ENCODE measurements at places on chromosomes 7 and 10.

GRCh38 chr7:120794106-120794729 lies 63.7 kb downstream of the TSPAN12 start:
- no peak for DNase-seq

GRCh38 chr10:65501259-65501658 lies 1424.6 kb upstream of the LRRTM3 start:
- DNase-seq = no peak

DNA sequence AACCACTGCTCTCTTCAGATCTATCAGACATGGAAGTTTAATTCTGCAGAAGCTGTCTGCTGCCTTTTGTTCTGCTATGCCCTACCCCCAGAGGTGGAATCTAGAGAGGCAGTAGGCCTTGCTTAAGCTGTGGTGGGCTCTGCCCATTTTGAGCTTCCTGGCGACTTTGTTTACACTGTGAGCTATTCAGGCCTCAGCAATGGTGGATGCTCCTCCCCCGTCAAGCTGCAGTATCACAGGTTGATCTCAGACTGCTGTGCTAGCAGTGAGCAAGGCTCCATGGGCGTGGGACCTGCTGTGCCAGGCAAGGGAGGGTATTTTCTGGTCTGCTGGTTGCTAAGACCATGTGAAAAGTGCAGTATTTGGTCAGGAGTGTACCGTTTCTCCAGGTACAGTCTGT lies 45.1 kb upstream of the CDK14 start:
- DNase-seq = no peak

- no peak for DNase-seq
Measured at GRCh38 chr10:63205421-63205820, 72.3 kb downstream of the NRBF2 start.

GRCh38 chr7:40717242-40717641 lies 582.4 kb downstream of the SUGCT start:
- peak; percentile 11 for DNase-seq

GRCh38 chr10:110368002-110368401 lies 63.3 kb upstream of the SMNDC1 start:
- DNase-seq = no peak

GRCh38 chr10:82084904-82085303 lies 209.9 kb downstream of the NRG3 start:
- DNase-seq = no peak

DNA sequence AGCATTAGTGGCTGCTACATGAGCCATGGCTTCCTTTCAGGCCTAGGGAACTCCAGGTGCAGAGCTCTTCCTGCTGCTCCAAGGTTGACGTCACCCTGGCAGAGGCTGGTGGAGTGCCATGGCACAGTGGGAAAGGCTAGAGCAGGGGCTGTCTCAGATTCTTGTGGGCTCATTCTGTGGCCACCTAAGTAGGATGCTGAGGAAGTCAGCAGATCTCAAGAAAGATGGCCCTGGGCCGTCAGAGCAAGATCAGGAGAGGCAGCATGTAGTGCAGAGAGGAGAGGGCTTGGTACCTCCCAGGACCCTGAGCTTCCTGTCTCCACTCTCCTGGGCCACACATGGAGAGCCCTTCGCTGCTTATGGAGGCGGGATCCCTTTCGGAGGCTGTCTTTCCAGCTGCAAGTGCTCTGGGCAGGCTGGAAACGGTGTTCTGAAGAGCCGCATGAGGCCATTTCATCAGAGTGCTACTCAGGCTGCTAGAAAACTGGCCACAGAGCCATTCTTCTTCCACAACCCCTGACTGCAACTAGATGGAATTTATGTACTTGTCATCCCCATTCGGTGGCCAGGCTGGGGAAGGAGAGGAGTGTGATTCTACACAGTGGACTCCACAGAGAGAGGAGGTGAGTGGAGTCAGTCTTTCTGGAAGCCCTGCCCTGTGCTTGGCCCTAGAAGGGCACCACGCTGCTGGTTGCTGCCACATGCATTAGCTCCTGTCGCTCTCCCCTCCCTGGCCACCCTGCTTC lies 304.2 kb downstream of the RPS24 start:
- no peak for DNase-seq

DNA sequence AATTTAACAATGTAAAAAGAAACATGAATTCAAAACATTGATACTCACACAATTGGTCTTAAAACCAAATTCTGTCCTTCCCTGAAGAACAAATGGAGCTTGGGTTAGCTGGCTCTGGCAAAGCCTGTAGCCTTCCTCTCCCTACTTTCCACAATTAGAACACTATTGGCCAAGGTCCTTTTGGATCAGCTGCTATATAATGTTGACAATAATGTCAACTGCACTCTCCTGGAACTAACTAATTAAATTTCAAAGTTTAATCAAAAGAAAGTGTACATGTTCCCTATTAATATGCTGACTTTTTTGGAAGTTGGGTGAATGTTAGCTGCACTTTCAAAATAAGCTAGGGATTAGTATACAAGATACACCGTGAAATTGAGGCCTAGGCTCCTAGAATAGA lies 440.1 kb upstream of the NFE2L3 start:
- DNase-seq = no peak

DNA sequence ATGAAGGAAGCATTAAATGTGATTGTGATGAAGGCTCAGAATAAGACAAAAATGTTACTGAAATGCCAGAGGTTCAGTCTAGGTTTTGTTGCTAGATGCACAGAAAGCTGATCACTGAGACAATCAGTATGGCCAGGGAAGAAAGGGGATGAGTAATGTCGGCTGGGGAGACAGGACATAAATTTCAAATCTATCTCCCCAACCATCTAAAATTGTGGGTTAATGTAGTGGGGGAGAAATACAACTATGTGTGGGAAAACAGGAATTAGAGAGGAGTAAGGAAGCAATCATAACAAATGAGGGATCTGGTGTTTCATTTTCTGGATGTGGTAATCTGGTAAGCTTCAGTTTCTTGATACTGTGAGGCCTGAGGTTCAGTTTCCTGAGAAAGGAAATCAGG lies 1111.0 kb downstream of the XPNPEP1 start:
- no peak for DNase-seq

DNA sequence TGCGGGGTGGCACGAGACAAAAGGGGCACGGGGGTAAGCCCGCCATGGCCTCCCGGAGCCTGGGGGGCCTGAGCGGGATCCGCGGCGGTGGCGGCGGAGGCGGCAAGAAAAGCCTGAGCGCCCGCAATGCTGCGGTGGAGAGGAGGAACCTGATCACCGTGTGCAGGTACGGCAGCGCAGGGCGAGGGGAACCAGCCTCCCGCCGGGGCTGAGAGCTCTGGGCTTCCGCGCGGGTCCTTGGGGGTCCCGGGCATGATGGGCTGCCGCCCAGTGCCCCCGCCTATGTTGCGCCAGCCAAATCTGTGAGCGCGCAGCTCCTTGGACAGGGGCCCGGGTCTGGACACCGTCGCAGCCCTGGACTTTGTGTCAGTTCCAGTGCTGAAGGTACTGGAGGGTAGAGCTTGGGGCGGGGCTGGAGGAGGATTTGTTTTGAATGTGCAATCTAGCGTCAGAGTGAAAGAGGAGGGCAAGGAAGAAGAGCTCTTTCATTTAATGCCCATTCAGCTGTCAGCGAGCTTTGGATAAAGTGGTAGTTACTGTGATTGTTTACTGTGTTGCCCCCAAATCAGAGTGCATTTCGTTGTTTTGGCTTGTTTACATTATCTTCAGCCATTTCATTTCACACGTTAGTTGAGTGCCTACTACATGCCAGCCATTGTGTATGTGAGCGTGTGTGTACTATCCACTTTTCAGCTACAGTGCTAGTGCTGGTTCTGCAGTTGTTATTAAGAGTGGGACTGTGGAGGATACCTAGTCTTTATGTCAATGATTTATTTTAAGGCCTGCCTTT lies 777 bp downstream of the RUNDC3B start:
- no peak for DNase-seq

DNA sequence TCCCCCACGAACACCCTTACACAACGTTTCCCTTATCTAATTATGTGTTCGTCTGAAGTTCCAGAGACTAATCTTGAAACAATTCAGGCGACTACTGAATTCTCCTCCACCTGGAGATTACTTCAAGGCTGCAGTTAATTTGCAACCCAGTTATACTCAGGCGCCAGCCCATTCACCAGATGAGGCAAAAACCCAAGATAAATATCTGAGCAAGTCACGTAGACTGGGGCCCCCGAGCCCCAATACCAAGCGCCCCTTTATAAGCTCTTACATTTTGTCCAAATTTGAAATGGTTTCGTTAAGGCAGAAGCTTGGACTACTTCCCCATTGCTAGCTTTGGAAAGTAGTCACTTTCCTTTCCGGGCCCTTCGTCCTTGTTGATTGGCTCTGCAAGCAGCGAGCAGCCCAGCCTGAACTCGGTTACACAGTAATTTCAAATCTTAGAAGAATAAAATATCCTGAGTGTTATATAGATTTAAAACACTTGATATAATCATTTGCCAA lies 1.2 kb downstream of the TPK1 start:
- no peak for DNase-seq

DNA sequence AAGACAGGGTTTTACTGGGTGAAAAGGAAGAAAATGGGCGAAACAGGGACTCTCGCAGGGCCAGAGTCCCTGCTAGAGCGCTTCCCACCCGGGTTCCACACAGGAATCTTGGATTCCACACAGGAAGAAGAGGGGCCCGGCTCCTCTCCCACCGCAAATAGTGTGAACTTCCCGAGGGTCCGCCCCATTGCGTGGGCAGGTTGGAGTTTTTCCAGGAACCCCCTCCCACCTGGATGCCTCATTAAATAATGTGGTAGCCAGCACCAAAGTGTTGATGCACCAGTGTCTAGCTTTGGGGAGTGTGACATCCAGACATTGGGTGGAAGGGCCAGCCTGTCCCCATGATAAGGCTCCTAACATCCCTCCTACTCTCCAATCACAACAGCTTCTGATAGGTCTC lies 330.3 kb upstream of the ZNF32 start:
- DNase-seq = no peak

- DNase-seq = no peak
Measured at GRCh38 chr10:125455431-125455830, 227.5 kb downstream of the TEX36 start.

GRCh38 chr10:131453721-131454634 lies 142.5 kb upstream of the TCERG1L start:
- no peak for DNase-seq

DNA sequence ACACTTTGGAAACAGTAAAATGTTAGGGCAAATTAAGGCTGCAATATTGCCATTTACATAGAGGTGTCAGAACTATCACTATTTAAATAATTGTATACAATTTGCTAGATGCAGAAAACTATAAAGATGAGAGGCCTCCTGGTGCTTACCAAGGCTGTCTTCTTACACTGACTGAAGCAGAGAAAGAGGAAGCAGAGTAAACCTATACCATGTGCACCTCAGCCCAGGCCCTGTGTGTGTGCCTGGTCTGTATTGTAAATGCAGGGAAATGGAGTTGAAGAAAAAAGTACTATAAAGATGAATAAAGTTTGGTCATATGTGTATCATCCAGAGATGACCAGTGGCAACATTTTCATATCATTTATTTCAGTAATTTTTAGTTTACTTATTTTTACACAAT lies 29.2 kb downstream of the ELMO1 start:
- DNase-seq = no peak

DNA sequence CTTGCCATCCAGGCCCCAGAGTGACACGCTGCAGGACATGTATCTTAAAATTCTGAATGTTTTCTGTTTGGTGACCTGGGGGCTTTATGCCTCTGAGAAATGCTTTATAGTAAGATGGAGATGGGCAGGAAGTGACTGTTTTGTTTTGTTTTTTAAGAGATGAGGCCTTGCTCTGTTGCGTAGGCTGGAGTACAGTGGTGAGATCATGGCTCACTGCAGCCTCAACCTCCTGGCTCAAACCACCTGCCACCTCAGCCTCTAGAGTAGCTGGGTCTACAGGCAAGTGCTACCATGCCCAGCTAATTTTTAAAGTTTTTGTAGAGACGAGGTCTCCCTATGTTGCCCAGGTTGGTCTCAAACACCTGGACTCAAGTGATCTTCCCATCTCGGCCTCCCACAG lies 20.6 kb downstream of the ZNF777 start:
- no peak for DNase-seq

DNA sequence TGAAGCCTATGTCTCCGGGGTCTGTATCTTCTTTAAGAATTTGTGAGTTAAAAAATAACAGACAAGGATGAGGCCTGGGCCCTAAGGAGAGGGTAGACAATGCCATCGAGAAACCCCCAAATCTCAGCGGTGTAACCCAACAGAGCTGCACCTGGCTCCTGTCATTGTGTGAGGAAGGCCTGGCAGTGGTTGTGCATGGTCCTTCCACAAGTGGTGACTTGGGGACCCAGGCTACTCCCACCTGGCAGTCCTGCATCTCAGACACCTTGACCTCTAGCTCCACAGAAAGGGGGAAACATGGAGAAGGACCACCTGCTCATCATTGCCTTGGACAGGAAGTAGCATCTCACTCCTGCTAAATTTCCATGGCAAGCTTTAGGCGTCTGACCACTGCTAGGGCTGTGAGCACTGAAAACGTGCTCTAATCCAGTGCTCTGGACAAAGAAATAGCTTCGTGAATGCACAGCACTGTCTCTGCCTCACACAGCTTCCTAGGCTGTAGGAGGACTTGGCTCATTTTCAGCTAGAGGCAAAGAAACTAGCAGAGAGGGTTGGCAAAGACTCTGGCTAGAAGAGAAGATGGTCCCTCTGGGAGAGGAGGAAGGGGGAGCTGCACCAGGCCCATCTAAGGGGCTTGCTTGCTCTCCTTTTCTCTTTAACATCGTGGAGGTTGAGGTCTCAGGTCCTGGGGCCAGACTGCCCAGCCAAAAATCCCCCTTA lies 273.9 kb upstream of the ZMIZ1 start:
- DNase-seq = no peak

GRCh38 chr7:111672901-111673300 lies 110.6 kb upstream of the IMMP2L start:
- no peak for DNase-seq

GRCh38 chr10:8614054-8614565 lies 559.6 kb downstream of the GATA3 start:
- DNase-seq = no peak

DNA sequence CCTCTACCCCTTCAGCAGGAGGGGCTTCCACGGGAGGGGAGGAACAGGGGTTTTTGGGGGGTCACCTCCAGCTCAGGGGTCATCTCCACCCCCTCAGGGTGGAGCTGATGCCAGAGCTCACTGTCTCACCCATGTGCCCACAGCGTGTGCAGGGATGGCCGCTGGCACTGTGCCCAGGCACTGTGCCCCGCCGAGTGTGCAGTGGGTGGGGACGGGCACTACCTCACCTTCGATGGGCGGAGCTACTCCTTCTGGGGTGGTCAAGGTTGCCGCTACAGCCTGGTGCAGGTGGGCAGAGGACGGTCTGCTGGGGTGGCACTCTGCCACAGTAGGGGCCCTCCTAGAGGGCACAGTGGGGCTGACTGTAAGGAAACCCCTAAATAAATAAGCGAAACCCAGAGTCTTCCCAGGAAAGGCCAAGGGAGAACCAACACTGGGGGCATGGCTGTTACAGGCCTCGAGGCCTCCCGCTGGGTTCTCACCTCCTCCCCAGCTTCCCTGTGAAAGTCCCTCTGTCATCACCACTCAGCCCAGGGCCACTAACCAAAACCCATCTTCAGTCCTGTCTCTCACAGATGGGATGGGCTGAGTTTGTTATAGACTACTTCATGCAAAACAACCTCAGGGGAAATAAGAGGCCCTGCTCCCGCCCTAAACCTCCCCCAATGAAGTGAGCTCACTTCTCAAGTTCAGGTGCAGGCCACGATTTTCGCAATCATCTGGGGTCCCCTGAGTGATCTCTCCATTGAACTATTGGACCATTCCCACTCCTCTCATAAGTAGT lies 7.4 kb upstream of the ZNF467 start:
- no peak for DNase-seq

All from NCI-H2081 treated with DMSO at 0.1 percent for 48 hours (cell line).